ENCODE measurements at places on chromosomes 6 and 20.

GRCh38 chr6:165060720-165061119 lies 248.7 kb downstream of the C6orf118 start:
- H3K27ac ChIP-seq: no peak overlapping the region
- DNase-seq: no peak
- H3K4me1 ChIP-seq: no peaks in the 10 kb centered on the region
- no peak overlapping the region for H3K4me3 ChIP-seq
- H3K36me3 ChIP-seq: no peaks in the 10 kb centered on the region

GRCh38 chr20:44532259-44532980 lies 10.6 kb upstream of the SERINC3 start:
- H3K27me3 ChIP-seq: no peaks in the 10 kb centered on the region
- no peak for DNase-seq
- no peak overlapping the region for H3K27ac ChIP-seq
- no peaks in the 10 kb centered on the region for H3K36me3 ChIP-seq
- no peaks in the 10 kb centered on the region for H3K4me1 ChIP-seq

DNA sequence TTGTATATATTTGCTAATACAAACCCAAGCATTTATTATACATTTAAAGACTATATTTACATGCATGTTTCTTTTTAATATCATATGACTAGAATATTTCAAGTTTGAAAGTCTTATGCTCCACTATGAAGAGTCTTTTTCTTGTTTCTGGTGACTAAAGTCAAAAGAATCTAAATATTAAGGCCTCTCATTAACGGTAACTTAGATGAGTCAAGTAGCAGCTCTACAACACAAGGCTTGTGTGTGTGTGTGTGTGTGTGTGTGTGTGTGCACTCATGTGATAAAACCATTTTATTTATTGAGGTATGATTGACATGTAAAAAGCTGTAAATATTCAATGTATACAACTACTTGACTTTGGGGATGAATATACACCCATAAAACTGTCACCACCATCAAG lies 275.6 kb downstream of the TFAP2B start:
- H3K4me3 ChIP-seq: no peak overlapping the region
- no peak overlapping the region for H3K27ac ChIP-seq
- no peaks in the 10 kb centered on the region for H3K4me1 ChIP-seq
- H3K27me3 ChIP-seq: no peaks in the 10 kb centered on the region

DNA sequence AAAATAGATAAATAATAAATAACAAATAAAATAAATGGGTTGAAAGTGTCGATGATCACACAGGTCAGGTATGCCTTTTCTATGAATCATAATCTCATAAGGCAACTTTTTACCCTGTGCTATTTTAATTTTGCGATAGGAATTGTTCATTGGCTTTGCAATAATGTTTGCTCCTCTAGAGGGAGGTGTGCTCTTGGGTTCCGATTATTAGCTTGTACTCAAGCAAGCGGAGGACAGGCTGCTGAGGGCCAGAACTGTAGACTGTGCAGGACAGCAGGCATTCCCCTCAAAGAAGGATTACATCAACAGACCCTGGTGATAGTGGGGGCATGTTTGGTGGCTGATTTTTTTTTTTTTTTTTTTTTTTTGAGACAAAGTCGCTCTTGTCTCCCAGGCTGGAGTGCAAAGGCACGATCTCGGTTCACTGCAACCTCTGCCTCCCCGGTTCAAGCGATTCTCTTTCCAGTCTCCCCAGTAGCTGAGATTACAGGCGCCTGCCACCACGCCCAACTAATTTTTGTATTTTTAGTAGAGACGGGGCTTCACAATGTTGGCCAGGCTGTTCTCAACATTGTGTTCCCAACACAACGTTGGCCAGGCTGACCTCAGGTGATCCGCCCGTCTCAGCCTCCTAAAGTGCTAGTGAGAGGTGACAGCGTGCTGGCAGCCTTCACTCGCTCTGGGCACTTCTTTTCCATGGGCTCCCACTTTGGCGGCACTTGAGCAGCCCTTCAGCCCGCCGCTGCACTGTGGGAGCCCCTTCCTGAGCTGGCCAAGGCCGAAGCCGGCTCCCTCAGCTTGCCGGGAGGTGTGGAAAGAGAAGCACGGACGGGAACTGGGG lies 35.6 kb downstream of the RIOK1 start:
- DNase-seq: no peak
- H3K36me3 ChIP-seq: no peaks in the 10 kb centered on the region
- H3K4me3 ChIP-seq: no peak overlapping the region

GRCh38 chr6:163946437-163946836 lies 531.9 kb downstream of the QKI start:
- H3K4me1 ChIP-seq: peaks cover 5% of the 10 kb centered on the region
- DNase-seq: no peak
- no peaks in the 10 kb centered on the region for H3K36me3 ChIP-seq
- H3K4me3 ChIP-seq: no peak overlapping the region
- H3K27me3 ChIP-seq: no peaks in the 10 kb centered on the region

- H3K36me3 ChIP-seq: peaks cover 25% of the 10 kb centered on the region
- H3K4me1 ChIP-seq: no peaks in the 10 kb centered on the region
- H3K4me3 ChIP-seq: no peak overlapping the region
- peaks cover 6% of the 10 kb centered on the region for H3K27me3 ChIP-seq
- no peak overlapping the region for H3K27ac ChIP-seq
Observed at GRCh38 chr20:34715384-34715783, 11.2 kb downstream of the TP53INP2 start.

DNA sequence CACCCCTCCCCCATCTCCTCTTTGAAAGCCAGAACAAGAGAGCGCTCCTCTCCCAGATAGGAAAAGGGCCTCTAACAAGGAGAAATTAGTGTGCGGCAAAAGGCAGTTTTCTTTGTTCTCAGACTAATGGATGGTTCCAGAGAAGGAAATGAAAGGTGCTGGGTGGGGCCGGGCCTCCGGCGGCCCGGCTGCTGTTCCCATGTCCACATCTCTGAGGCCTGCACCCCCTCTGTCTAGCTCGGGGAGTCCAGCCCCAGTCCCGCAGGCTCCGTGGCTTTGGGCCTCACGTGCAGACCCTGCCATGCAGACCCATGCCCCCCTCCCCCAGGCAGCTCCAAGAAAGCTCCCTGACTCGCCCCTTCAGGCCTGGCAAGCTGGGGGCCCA lies 35.8 kb upstream of the MRGBP start:
- DNase-seq: no peak
- H3K36me3 ChIP-seq: no peaks in the 10 kb centered on the region
- H3K4me1 ChIP-seq: no peaks in the 10 kb centered on the region
- H3K27me3 ChIP-seq: no peaks in the 10 kb centered on the region
- H3K27ac ChIP-seq: no peak overlapping the region

GRCh38 chr6:160029525-160029924 lies 60.6 kb downstream of the IGF2R start:
- DNase-seq: no peak
- no peaks in the 10 kb centered on the region for H3K4me1 ChIP-seq
- H3K27ac ChIP-seq: no peak overlapping the region
- H3K36me3 ChIP-seq: peaks cover 37% of the 10 kb centered on the region

GRCh38 chr20:62236200-62236599 lies 2.1 kb upstream of the OSBPL2 start:
- no peaks in the 10 kb centered on the region for H3K4me1 ChIP-seq
- DNase-seq: no peak
- no peak overlapping the region for H3K27ac ChIP-seq
- no peak overlapping the region for H3K4me3 ChIP-seq
- H3K36me3 ChIP-seq: no peaks in the 10 kb centered on the region
- no peaks in the 10 kb centered on the region for H3K27me3 ChIP-seq

GRCh38 chr6:68951270-68951669 lies 316.2 kb downstream of the ADGRB3 start:
- no peak for DNase-seq
- no peaks in the 10 kb centered on the region for H3K27me3 ChIP-seq
- no peak overlapping the region for H3K4me3 ChIP-seq
- no peak overlapping the region for H3K27ac ChIP-seq
- no peaks in the 10 kb centered on the region for H3K4me1 ChIP-seq
- no peaks in the 10 kb centered on the region for H3K36me3 ChIP-seq

DNA sequence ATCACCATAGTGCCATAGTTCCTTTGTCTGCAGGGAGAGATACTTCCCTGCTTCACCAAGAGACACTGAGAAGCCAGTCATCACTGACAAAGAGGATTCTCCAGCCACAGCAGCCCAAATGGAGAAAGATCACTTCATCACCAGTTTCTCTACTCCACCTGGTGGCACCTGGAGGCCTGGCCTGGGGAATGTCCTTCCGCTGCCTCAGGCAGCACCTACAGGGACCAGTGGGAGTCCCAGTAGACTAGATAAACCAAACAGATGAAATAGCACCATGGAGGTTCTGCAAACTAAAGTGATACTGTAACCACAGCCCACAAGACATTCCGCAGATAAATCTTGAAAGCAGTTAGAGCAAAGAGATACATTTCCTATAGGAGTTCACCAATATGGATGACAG lies 266.5 kb downstream of the C6orf118 start:
- H3K4me1 ChIP-seq: no peaks in the 10 kb centered on the region
- H3K27ac ChIP-seq: no peak overlapping the region
- H3K4me3 ChIP-seq: no peak overlapping the region
- DNase-seq: peak; percentile 59

- no peak overlapping the region for H3K27ac ChIP-seq
- H3K27me3 ChIP-seq: no peaks in the 10 kb centered on the region
- H3K4me3 ChIP-seq: no peak overlapping the region
- no peaks in the 10 kb centered on the region for H3K4me1 ChIP-seq
- no peaks in the 10 kb centered on the region for H3K36me3 ChIP-seq
Observed at GRCh38 chr6:22442826-22443225, 126.5 kb upstream of the HDGFL1 start.

DNA sequence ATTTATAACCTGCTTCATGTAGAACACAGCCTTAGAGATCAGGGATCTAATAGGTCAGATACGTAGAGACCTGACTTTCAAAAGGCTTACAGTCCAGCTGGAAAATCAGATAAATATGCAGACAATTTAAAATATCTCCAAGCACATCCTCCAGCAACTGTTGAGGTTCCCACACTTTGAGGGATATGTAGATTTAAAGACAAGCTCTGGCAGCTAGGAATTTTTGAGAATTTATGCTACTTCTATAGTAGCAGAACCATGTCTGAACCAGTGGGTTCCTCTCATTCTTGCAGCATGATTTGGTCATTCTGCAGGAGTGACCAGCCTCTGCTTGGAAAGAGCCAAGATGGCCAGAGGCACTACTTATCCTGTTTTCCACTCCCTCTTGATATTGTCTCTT lies 60.5 kb downstream of the CYB5R4 start:
- no peak overlapping the region for H3K27ac ChIP-seq
- peaks cover 8% of the 10 kb centered on the region for H3K36me3 ChIP-seq
- H3K27me3 ChIP-seq: no peaks in the 10 kb centered on the region
- H3K4me1 ChIP-seq: no peaks in the 10 kb centered on the region
- no peak overlapping the region for H3K4me3 ChIP-seq

GRCh38 chr6:108744244-108744972 lies 103.8 kb upstream of the ARMC2 start:
- H3K36me3 ChIP-seq: no peaks in the 10 kb centered on the region
- H3K4me3 ChIP-seq: no peak overlapping the region
- H3K27me3 ChIP-seq: no peaks in the 10 kb centered on the region
- H3K27ac ChIP-seq: no peak overlapping the region

GRCh38 chr20:19260412-19261090 lies 48.1 kb downstream of the SLC24A3 start:
- H3K27ac ChIP-seq: no peak overlapping the region
- DNase-seq: no peak

DNA sequence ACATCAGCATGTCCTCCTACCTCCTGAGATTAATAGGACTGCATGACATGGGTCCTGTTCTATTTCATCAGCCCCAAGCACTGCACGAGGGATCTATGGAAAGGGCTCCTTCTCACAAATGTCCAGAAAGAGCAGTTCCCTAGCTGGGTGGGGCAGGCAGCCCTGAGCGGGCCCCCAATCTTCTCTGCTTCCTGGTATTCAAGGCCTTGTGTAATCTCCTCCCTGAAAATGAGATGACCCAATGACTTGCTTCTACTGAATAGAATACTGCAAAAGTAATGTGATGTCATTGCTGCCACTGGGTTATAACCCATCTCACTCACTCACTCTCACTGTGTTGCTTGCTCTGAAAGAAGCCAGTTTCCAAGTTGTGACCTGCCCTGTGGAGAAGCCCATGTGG lies 126.4 kb downstream of the OPRM1 start:
- DNase-seq: no peak
- H3K36me3 ChIP-seq: no peaks in the 10 kb centered on the region
- H3K4me3 ChIP-seq: no peak overlapping the region
- H3K27me3 ChIP-seq: no peaks in the 10 kb centered on the region
- H3K4me1 ChIP-seq: no peaks in the 10 kb centered on the region

DNA sequence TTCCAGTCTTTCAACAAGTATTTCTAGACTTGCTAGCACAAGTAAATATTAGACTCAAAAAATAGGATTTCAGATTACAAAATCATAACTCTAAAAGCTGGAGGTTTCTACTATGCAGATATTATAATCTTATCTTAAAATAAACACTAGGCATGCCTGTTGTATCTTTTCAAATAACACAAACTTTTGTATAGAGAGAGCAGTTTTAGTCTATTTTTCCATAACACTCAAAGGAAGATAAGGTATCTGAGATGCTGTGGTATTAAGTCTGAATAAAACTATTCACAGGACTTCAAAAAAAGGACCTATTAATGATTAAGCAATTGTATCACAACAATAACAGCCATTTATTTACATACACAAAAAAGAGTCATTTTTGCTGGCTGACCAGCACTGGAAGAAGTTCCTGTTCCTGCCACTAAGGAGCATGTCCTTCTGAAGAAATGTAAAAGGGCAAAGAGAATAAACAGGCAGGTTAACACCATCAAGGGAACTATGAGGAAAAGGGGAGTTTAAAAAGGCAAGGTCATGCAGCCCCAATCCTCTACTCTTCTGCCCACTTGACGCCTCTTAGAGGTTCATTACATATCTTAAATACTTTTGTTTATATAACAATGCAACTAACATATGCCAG lies 39.4 kb downstream of the REPS1 start:
- no peaks in the 10 kb centered on the region for H3K4me1 ChIP-seq
- peaks cover 14% of the 10 kb centered on the region for H3K36me3 ChIP-seq
- H3K27me3 ChIP-seq: no peaks in the 10 kb centered on the region

DNA sequence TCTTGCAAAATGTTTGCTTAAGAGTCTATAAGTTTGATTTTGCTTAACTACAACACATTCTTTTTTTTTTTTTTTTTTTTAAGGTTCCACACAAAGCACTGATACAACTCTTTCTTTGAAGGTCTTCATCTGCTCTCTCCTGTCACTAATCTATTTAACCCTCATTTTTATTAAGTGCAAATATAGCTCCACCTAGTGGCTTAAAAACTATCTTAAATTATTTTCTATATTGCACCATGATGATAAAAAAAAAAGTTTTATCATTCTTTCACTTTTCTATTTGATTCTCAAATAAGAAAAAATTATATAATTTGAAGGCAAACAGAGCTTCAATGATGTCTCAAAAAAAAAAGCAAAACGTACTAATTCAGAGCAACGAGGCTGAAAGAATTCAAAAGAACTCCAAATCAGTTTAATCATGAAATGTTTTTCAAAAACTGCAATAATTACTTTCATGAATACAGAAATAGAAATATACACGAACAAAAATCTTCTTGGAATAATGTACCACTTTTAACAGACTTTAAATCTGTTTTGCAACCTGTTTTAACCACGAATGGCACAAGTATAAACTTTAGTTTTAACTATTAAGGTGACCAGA lies 12.8 kb downstream of the ESF1 start:
- no peaks in the 10 kb centered on the region for H3K27me3 ChIP-seq
- no peak overlapping the region for H3K27ac ChIP-seq
- peaks cover 87% of the 10 kb centered on the region for H3K36me3 ChIP-seq
- H3K4me3 ChIP-seq: no peak overlapping the region
- no peaks in the 10 kb centered on the region for H3K4me1 ChIP-seq

GRCh38 chr20:33675136-33675959 lies 1.1 kb upstream of the NECAB3 start:
- DNase-seq: no peak
- peak overlapping the region; percentile 76 for H3K4me3 ChIP-seq
- H3K36me3 ChIP-seq: peaks cover 53% of the 10 kb centered on the region
- H3K27me3 ChIP-seq: no peaks in the 10 kb centered on the region

GRCh38 chr20:47484303-47484702 lies 17.4 kb upstream of the NCOA3 start:
- no peaks in the 10 kb centered on the region for H3K36me3 ChIP-seq
- no peaks in the 10 kb centered on the region for H3K27me3 ChIP-seq
- H3K27ac ChIP-seq: no peak overlapping the region
- H3K4me3 ChIP-seq: no peak overlapping the region
- no peaks in the 10 kb centered on the region for H3K4me1 ChIP-seq
